COR-L47 (cell line): ENCODE measurements at places on chromosomes 7 and 10.

DNA sequence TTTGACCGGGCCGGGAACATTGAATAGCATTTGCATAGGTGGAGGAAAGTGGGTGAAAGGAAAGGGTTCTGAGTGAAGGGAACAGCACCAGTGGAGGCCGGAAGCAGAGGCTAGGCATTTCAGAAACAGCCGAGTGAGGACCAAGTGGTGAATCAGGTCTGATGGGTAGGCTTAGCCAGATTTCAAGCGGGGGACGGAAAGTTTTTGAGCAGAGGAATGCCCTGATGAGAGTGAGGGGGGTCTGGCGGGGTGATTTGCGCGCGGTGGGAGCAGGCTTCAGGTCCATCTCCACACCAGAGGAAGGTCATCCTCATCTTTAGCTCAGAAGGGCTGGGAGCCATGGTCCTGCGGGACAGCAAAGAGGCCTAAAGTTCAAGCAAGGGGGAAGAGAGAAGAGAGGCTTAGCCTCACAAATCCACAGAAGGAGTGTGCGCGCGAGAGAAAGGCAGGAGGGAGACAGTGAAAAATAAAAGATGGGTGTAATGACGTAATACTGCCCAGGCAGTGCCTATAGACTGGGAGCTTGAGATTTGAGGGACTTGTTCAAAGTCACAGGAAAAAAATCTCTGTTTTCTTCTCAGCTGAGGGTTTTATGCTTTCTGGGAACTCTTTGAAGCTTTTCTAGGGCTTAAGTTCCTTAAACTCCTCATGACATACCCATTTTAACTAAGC is 1.0 kb upstream of the DENND2A start:
- no peak for DNase-seq

DNA sequence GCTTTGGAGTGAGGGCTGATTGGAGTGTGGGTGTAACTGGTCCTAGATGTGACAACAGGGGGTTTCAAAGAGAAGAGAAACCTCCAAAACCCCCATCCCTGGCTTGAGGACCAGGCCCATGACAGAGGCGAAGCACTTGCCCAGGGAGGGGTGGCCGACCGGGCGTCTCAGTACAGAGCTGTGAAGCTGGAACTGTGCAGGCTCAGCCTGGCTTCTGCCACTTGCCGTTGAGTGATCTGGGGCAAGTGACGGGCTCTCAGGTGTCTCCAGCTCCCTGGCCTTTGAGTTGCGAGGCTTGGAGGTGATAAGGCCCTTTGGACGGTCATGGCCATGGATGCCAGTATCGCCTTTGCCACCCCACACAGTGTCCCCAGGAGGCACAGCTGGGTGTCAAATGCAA is 531.4 kb upstream of the FOXK1 start:
- DNase-seq: no peak

GRCh38 chr7:97722386-97722785 is 9.5 kb upstream of the TAC1 start:
- no peak for DNase-seq

GRCh38 chr7:68679459-68680234 is 918.6 kb upstream of the AUTS2 start:
- DNase-seq: peak; percentile 10

GRCh38 chr7:46448478-46448877 is 527.4 kb upstream of the IGFBP3 start:
- no peak for DNase-seq

- DNase-seq: no peak
These were observed 546.8 kb downstream of the LRMDA start for GRCh38 chr10:75978213-75978612.

DNA sequence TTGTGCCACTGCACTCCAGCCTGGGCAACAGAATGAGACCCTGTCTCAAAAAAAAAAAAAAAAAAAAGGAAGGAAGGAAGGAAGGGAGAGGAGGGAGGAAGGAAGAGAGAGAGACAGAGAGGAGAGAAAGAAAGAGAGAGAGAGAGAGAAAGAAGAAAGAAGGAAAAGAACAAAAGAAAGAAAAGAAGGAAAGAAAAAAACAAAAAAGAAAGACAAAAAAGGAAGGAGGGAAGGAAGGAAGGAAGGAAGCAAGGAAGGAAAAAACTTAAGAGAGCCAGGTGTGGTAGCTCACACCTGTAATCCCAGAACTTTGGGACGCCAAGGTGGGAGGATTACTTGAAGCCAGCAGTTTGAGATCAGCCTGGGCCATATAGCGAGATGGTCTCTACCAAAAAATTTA is 731 bp upstream of the SPACDR start:
- DNase-seq: no peak

DNA sequence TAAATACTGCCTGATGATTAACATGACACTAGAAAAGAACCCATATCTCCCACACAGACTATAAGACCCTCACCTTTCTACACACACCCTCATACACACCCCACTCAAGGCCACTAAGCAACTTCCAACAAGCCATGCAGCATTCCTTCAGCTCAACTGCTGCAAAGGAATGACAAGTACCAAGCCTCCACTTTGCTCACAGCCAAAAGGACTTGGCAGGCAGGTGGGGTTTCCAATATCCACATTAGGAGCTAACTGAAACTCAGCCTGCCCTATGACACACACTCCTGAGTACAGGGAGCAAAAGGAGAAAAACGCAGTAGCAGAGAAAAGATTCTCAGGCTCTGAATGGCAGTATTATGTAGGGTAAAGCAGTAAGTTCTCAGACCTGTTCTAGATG is 13.4 kb downstream of the USP54 start:
- no peak for DNase-seq
